ENCODE measurements at places on chromosomes 3 and 15.

DNA sequence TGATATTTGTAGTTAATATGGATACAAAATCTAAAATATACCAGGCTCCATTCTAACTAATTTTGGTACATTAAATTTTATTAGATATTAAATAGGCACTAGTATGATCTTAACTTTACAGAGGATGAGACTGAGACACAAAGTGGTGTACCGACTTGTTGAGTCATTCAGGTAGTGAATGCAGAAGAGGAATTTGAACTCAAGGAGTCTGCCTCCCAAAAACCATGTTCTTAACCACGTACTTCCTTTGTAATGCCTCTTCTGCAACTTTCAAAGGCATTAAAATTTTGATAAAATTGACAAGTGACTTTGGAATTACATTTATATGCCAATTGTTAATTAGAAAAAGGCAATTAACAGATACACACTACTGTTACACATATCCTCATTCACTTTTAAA is 61.8 kb downstream of the ZBBX start:
- no peak for DNase-seq

GRCh38 chr3:178275793-178276192 is 260.4 kb upstream of the KCNMB2 start:
- no peak for DNase-seq

GRCh38 chr15:95528920-95529319 is 801.6 kb upstream of the NR2F2 start:
- DNase-seq = no peak

- peak; percentile 55 for DNase-seq
These were observed 1.5 kb downstream of the MSL2 start for GRCh38 chr3:136194409-136195257.

DNA sequence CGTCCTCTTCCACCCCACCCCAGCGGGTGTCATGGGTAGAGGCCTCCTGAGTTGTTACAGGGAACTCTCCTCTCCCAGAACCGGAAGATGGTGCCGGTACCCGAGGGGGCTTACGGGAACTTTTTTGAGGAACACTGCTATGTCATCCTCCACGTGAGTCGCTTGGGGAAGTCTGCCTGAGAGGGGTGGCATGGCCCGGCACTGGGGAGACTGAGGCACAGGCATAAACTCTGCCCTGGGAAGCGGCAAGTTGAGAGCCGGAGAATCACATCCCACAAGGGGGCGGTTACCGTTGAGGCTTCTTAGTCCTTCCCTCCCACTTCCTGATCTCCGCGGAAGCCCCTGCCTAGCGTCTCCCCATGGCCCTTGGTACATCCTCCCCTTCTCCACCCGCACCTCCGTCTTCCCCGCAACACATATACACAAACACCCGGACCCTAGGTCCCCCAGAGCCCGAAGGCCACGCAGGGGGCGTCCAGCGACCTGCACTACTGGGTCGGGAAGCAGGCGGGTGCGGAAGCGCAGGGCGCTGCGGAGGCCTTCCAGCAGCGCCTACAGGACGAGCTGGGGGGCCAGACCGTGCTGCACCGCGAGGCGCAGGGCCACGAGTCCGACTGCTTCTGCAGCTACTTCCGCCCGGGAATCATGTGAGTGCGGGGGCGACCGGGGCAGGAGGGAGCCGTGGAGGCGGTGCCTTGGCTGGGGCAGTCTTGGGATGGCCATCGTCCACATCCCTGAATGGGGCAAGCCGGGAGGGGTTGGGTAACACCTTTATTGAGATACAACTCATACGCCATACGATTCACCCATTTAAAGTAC is 3.4 kb downstream of the VILL start:
- peak; percentile 32 for DNase-seq

- no peak for DNase-seq
These were observed 168.8 kb downstream of the CHDH start for GRCh38 chr3:53677413-53677812.

- no peak for DNase-seq
These were observed 20.1 kb downstream of the ZDHHC3 start for GRCh38 chr3:44955917-44956316.

DNA sequence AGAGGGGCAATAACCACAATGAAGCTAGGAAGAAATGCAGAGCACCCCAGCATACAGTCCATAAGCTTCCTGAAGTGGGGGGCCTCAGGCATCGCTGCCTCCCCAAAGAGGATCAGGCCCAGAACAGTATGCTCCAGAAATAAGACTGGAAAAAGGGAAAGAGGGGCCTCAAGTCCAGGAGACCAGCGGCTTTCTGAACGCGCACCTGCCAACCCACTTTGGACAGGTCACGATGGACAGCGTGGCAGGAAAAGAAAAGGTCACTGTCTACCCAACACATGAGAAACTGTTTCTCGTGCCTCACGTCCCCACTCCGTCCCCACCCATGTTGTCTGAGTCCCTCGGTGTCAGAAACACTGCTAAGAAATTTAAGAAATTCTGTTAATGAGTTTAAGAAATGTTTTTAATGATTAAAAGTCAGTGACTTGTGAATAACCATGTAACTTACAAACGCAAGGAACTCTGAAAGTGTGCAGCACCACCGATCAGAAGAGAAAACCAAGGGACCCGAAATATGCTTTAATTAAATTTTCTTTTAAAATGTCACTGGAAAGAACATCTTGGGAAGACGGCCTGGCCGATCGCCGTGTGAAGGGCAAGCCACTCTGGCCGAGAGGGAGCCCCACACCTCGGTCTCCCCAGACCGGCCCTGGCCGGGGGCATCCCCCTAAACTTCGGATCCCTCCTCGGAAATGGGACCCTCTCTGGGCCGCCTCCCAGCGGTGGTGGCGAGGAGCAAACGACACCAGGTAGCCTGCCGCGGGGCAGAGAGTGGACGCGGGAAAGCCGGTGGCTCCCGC is 1.7 kb upstream of the PPARG start:
- DNase-seq = no peak

DNA sequence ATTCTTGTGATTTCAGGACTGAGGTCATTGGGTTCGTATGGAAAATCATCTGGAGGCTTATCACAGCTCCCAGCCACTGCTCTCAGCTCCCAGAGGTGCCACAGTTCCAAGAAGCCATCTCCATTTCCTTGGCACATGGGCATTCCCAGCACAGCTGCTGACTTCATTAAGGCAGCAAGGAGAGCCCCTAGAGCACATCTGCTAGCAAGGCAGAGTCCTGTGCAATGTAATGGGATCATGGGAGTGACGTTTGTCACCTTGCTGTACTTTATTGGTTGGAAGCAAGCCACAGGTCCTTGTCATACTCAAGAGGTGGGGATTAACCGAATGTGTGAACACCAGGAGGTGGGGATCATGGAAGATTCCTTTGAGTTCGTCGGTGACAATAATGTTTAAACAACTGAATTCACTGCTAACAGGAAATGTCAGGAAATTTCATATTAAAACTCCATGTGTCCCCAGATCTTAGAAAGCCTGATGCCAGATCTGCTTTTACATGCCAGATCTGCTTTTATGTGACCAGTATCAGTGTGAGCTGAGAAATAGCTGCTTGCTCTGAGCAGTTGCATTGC is 148.8 kb downstream of the GABRG3 start:
- DNase-seq = no peak

- no peak for DNase-seq
These were observed 55.7 kb downstream of the IQSEC1 start for GRCh38 chr3:13017361-13018042.

DNA sequence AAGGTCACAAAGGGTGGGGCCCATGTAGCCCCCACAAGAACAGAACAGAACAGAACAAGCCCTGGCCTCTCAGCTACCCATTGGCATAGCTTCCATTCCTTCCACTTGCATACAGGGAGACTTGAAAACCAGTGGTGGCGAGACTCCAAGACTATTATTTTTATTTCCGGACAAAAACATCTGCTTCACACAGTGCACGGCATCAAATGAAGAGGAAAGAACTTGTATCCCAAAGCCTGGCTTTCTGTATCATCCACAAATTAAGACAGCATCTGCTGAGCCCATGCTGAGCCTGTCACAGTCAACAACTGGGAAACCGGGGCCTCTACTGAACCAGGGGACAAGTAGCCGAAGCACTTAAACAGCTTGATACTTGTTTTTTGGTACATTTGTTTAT is 56.0 kb downstream of the CLEC3B start:
- no peak for DNase-seq

- no peak for DNase-seq
These were observed 51.7 kb upstream of the HES1 start for GRCh38 chr3:194084284-194084683.

DNA sequence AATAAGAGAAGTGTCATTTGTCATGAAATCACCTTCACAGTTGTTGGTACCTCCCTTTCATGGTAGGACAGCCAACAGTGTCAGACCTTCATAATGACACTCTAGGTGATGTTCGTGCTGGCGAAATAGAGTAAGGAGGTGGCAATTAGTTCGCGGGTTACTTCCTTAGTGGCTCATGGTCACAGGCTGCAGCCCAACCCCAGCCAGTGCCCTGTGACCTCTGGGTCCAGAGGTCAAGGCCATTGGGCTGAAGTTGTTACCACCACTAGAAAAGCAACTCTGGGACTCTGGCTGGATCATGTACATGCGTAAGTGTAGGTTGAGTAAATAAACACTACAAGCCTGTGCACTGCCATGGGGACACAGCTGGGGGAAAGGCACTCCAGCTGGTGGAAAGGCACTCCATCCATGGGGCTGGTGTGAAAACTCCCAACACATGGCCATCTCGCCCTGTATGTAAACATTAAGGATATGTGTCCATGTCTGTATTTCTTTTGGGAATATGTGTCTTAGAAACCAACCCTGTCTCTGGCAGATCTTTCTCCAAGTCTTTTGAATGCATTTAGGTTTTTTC is 106.7 kb downstream of the RYK start:
- no peak for DNase-seq
